Fibroblast of mammary gland (primary cell): ENCODE measurements at places on chromosomes 12 and 14.

- no peak for DNase-seq
These were observed 64.2 kb downstream of the DRAM1 start for GRCh38 chr12:101941306-101942249.

- DNase-seq: no peak
These were observed 64.3 kb upstream of the C14orf180 start for GRCh38 chr14:104515059-104515810.

DNA sequence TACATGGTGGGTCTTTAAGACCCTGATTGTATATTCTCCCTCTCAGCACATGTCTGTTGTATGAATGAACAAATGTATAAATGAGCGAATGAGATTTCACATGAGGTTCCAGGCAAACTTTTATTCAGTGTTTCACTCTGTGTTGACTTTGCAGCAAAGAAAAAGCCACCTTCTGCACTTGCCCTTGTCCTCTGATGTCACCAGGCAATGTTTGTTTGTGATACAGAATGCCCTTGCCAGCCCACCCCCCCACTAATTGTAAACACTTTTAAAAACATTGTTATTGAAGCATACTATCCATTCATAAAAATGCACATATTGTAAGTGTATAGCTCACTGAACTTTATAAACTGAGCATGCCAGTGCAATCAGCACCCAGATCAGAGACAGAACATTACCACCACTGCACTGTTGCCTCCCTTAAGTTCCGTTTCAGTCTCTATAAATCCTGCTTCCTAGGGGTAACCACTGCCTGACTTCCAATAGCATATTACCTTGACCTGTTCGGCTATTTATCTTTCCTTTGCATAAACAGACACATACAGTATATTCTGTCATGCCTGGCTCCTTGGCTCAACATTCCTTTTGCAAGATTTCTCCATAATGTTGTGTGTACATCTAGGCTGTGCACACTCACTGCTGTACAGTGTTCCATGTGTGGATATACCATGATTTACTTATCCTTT, 11.3 kb upstream of the LTA4H start:
- no peak for DNase-seq

DNA sequence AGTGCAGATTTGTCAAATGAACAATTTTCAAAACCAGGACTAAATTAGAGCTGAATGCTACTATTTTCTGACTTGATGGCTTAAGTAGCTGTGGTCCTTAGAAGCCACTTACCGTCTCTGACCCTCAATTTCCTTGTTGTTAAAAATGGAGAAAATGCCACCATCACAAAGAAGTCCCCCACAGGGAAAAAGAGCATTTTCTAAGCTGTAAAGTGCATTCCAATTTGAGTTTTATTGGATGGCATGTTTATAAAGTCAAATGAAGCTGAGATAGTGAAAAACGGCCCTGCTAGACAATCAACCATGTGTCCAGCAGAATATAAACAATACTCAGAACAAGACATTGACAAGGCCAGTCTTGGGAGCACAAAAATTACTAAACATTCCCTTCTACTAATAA, 53.6 kb downstream of the GOLGA5 start:
- DNase-seq: no peak
